CD4-positive, alpha-beta T cell (primary cell): ENCODE measurements at places on chromosomes 13 and 19.
A peak's percentile ranks its signal among the peaks of the same experiment; 100 is the strongest.

DNA sequence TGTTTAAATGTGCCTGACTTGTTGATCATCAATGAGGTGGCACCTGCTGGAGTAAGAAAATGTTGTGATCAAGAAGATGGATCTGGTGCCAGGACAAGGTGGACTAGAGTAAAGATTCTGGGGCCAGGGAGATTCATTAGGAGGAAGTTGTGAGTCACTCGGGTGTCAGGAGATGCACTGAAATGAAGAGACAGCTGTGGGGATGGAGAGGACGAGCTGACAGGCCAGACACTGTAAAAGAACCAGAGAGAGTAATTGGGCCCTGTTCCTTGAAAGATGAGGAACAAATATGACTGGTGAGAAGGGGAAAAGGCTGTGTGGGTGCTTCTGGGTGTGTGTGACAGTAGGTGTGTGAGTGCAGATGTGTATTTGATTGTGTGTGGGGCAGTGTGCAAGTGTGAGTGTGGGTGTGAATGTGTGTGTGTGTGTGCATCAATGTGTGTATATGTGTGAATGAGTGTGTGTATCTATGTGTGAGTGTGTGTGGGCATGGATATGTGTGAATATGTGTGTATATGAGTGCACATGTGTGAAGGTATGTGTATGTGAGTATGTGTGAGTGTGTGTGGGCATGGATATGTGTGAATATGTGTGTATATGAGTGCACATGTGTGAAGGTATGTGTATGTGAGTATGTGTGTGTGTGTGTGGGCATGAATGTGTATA, 260.5 kb downstream of the RFC3 start:
- no peak for DNase-seq
- H3K4me1 ChIP-seq: no peaks in the 10 kb centered on the region
- no peak overlapping the region for H3K27ac ChIP-seq
- no peaks in the 10 kb centered on the region for H3K27me3 ChIP-seq
- H3K36me3 ChIP-seq: no peaks in the 10 kb centered on the region

GRCh38 chr13:94712812-94713560, 641 bp upstream of the SOX21 start:
- no peak overlapping the region for H3K27ac ChIP-seq
- H3K27me3 ChIP-seq: peaks cover 54% of the 10 kb centered on the region
- H3K4me1 ChIP-seq: peaks cover 21% of the 10 kb centered on the region
- DNase-seq: no peak
- H3K4me3 ChIP-seq: no peak overlapping the region

DNA sequence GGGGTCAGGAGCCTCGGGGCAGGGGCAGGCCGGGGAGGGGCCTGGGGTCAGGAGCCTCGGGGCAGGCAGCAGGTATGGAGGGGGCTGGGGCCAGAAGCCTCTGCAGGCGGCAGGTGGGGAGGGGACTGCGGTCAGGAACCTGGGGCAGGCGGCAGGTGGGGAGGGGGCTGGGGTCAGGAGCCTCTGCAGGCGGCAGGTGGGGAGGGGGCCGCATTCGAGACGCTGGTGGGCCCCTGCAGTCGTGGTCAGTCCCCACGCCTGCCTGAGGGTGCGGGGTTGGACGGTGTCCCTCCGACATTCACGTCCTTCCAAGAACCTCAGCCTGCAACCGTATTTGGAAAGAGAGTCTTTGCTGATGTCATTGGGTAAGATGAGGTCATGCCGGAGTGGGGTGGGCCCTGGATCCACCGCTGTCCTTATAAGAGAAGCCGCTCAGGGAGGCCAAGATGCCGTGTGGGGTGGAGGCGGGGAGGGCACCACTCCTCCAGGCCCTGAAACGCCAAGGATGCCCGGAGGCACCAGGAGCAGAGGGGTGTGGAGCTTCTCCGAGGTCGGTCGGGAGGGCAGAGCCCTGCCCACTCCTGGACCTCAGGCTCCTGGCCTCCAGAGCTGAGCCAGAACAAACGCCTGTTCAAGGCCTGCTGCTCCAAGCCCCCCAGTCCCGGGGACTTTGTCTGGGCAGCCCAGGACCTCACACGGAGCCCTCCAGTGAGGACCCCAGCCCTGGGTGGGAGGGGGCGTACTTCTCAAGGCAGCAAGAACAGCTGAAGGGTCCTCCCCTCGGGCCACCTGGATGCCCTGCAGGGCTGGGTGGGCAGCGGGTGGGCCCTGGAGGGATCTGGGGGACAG, 30.1 kb downstream of the PIP5K1C start:
- H3K27me3 ChIP-seq: no peaks in the 10 kb centered on the region
- H3K27ac ChIP-seq: no peak overlapping the region
- DNase-seq: no peak
- no peak overlapping the region for H3K4me3 ChIP-seq
- H3K4me1 ChIP-seq: peaks cover 28% of the 10 kb centered on the region
- H3K36me3 ChIP-seq: no peaks in the 10 kb centered on the region

GRCh38 chr13:78958006-78958405, 299.1 kb upstream of the OBI1 start:
- H3K4me1 ChIP-seq: no peaks in the 10 kb centered on the region
- H3K4me3 ChIP-seq: no peak overlapping the region
- no peak overlapping the region for H3K27ac ChIP-seq
- no peak for DNase-seq

GRCh38 chr13:48782429-48782840, 128.7 kb downstream of the CYSLTR2 start:
- H3K36me3 ChIP-seq: no peaks in the 10 kb centered on the region
- H3K27ac ChIP-seq: no peak overlapping the region
- H3K4me3 ChIP-seq: no peak overlapping the region
- no peak for DNase-seq
- peaks cover 3% of the 10 kb centered on the region for H3K4me1 ChIP-seq
- no peaks in the 10 kb centered on the region for H3K27me3 ChIP-seq

GRCh38 chr13:82654861-82655855, 1227.1 kb downstream of the SLITRK1 start:
- H3K27ac ChIP-seq: no peak overlapping the region
- DNase-seq: no peak
- H3K4me1 ChIP-seq: no peaks in the 10 kb centered on the region
- no peaks in the 10 kb centered on the region for H3K36me3 ChIP-seq
- H3K4me3 ChIP-seq: no peak overlapping the region
- no peaks in the 10 kb centered on the region for H3K27me3 ChIP-seq

GRCh38 chr13:73035660-73036059, 23.1 kb upstream of the KLF5 start:
- H3K4me1 ChIP-seq: no peaks in the 10 kb centered on the region
- H3K27me3 ChIP-seq: no peaks in the 10 kb centered on the region
- DNase-seq: no peak
- no peaks in the 10 kb centered on the region for H3K36me3 ChIP-seq
- no peak overlapping the region for H3K4me3 ChIP-seq

DNA sequence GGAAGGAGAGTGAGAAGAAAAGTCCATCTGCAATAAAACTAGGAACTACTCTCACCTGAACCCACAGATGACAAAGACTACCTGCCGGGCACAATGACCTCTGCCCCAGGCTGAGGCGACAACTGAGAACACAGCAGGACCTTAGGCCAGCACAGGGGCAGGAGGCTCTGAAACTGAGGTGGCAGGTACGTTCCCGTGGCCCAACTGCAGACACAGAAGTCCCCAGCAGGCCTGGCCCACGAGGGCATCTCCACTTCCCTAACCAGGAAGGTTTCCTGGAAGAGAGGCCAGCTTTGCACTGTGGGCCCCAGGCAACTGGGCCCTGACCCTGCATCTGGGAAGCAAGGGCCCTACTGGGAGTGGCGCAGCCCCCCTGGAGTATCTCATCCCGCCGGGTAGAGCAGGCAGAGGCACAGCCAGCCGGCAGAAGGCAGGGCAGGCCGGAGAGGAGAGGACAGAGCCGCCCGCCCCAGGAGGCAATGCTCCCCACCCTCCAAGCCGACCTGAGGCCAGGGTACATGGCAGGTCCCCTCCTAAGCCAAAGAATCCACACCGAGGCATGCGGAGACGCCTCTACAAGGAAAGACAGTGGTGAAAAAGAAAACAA, 32.7 kb downstream of the STK24 start:
- no peaks in the 10 kb centered on the region for H3K27me3 ChIP-seq
- peaks cover 77% of the 10 kb centered on the region for H3K4me1 ChIP-seq
- no peak overlapping the region for H3K4me3 ChIP-seq

- no peak overlapping the region for H3K27ac ChIP-seq
- H3K36me3 ChIP-seq: no peaks in the 10 kb centered on the region
- no peak overlapping the region for H3K4me3 ChIP-seq
- DNase-seq: no peak
- H3K4me1 ChIP-seq: no peaks in the 10 kb centered on the region
These were observed 5.3 kb upstream of the PSG7 start for GRCh38 chr19:42942187-42942789.

GRCh38 chr19:58305932-58306323, 751 bp downstream of the ERVK3-1 start:
- no peak for DNase-seq
- H3K4me3 ChIP-seq: peak overlapping the region; percentile 96
- peak overlapping the region; percentile 93 for H3K27ac ChIP-seq
- H3K27me3 ChIP-seq: no peaks in the 10 kb centered on the region
- H3K4me1 ChIP-seq: peaks cover 21% of the 10 kb centered on the region
- H3K36me3 ChIP-seq: peaks cover 40% of the 10 kb centered on the region

DNA sequence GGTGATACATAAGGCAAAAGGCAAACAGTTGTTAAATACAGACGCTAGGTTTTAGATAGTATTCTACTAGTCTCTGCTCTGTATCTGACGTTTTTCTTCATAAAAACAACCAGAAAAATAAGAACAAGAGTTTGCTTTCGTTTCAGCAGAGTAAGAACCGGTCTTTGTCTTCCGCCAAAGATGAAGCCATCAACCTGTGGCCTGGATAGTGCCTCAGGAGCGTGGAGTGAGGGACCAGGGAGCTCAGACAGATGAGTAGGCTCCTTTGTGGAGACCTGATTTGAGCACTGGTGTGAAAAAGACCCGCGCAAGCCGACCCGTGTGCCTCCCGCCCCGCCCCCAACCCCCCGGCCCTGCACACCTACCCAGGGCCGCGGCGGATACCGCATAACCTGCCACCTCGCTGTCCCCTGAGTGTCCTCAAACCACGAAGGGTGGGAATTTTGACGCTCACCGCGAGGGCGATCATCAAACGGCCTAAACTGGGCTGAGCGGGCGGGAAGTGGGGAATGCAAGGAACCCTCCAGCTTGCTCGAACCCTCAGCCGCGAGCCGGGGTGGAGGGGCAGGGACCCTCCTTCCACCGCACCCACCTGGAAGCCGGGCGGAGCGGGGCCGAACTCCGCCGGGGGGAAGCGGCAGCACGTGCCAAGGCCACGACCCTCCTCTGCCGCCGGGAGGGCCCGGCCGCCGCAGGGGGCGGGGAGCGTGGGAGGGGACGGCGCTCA, 866 bp upstream of the LMO7 start:
- peak overlapping the region; percentile 37 for H3K4me3 ChIP-seq
- H3K27me3 ChIP-seq: no peaks in the 10 kb centered on the region
- H3K4me1 ChIP-seq: peaks cover 15% of the 10 kb centered on the region
- no peak overlapping the region for H3K27ac ChIP-seq
- peak; percentile 50 for DNase-seq

DNA sequence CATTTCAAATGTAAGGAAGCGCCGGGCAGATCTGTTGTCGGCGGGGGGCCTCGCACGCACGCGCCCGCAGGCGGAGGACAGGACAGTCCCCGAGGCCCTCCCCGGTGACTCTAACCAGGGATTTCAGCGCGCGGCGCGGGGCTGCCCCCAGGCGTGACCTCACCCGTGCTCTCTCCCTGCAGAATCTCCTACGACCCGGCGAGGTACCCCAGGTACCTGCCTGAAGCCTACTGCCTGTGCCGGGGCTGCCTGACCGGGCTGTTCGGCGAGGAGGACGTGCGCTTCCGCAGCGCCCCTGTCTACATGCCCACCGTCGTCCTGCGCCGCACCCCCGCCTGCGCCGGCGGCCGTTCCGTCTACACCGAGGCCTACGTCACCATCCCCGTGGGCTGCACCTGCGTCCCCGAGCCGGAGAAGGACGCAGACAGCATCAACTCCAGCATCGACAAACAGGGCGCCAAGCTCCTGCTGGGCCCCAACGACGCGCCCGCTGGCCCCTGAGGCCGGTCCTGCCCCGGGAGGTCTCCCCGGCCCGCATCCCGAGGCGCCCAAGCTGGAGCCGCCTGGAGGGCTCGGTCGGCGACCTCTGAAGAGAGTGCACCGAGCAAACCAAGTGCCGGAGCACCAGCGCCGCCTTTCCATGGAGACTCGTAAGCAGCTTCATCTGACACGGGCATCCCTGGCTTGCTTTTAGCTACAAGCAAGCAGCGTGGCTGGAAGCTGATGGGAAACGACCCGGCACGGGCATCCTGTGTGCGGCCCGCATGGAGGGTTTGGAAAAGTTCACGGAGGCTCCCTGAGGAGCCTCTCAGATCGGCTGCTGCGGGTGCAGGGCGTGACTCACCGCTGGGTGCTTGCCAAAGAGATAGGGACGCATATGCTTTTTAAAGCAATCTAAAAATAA, 18.2 kb downstream of the IL17D start:
- H3K27me3 ChIP-seq: peaks cover 24% of the 10 kb centered on the region
- no peaks in the 10 kb centered on the region for H3K36me3 ChIP-seq
- H3K4me3 ChIP-seq: peak overlapping the region; percentile 12
- DNase-seq: no peak
- peaks cover 11% of the 10 kb centered on the region for H3K4me1 ChIP-seq
- H3K27ac ChIP-seq: no peak overlapping the region

DNA sequence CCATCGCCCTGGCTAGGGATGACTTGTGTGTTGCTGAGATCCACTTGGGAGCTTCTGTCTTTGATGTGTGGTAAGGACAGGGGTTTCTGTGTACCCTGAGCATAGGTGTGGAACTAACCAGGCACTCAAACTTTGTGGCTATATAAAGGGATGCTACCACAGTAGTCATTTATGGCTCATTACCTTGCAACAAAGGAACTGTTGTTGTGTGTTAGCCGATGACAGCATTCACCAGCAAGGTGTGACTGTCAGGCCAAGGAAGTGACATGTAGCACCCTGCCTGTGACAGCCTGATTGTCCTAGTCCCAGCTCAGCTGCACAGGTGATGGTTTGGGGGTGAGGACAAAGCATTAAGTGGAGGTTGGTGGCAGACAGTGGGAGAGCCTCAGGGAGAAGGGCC, 73.6 kb downstream of the COG3 start:
- H3K4me1 ChIP-seq: no peaks in the 10 kb centered on the region
- no peaks in the 10 kb centered on the region for H3K27me3 ChIP-seq
- DNase-seq: no peak
- no peak overlapping the region for H3K27ac ChIP-seq
- no peak overlapping the region for H3K4me3 ChIP-seq

- H3K27ac ChIP-seq: no peak overlapping the region
- no peaks in the 10 kb centered on the region for H3K36me3 ChIP-seq
- no peak for DNase-seq
- no peak overlapping the region for H3K4me3 ChIP-seq
- H3K4me1 ChIP-seq: no peaks in the 10 kb centered on the region
These were observed 34.3 kb downstream of the ZNF536 start for GRCh38 chr19:30406220-30407067.

DNA sequence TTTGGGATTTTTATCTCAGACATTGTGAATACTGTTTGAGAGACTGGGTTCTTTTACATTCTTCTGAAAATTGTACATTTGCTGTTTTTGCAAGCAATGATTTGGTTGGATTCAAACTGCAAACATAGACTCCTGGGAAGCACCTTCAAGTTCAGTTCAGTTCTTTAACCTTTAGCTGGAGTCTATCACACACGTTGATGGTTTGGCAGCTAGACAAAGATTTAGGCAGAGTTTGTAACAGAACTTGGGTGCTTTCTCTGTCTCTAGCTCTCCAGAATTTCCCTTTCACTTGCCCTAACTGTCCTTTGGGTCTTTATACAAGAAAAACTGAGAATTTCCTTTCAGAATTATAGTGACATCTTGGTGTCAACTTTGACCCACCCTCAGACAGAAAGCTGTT, 556.6 kb downstream of the DIAPH3 start:
- DNase-seq: no peak
- H3K4me3 ChIP-seq: no peak overlapping the region
- H3K4me1 ChIP-seq: no peaks in the 10 kb centered on the region
- peaks cover 3% of the 10 kb centered on the region for H3K27me3 ChIP-seq
- H3K27ac ChIP-seq: no peak overlapping the region
- no peaks in the 10 kb centered on the region for H3K36me3 ChIP-seq
